Activated CD4-positive, alpha-beta memory T cell treated with anti-CD3 and anti-CD28 coated beads, Interleukin-2, amount 10 ng/mL, durations not matched to agents 7 days and 5 days (primary cell): ENCODE measurements at places on chromosomes 7 and 10. TPM values are rescaled to one million over a fixed set of nuclear protein-coding genes. Genes with fewer than 3 reads are reported as not detected.
A peak's percentile ranks its signal among the peaks of the same experiment; 100 is the strongest.

DNA sequence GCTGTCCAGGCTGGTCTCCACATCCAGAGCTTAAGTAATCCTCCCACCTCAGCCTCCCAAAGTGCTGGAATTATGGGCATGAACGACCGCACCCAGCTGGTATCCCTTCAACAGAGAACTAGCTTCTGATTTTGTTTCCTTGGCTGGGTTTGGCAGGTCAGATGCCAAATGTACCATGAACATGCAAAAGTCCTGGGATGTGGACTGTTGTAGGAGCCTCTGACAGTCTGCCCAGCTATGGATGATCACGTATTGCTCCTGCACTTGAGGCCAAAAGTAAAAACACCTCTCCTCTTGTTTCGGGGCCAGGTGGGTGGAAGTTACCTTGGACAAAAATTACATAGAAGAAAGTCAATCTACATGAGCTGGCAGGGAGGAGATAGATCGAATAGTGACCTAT, 699.5 kb downstream of the TYW1 start:
- H3K36me3 ChIP-seq, result no peaks in the 10 kb centered on the region
- no peaks in the 10 kb centered on the region for H3K4me1 ChIP-seq
- no peak overlapping the region for H3K27ac ChIP-seq
- no peaks in the 10 kb centered on the region for H3K27me3 ChIP-seq
- H3K4me3 ChIP-seq, result no peak overlapping the region

Gene ATP5MK
- total RNA-seq, result 315 TPM

DNA sequence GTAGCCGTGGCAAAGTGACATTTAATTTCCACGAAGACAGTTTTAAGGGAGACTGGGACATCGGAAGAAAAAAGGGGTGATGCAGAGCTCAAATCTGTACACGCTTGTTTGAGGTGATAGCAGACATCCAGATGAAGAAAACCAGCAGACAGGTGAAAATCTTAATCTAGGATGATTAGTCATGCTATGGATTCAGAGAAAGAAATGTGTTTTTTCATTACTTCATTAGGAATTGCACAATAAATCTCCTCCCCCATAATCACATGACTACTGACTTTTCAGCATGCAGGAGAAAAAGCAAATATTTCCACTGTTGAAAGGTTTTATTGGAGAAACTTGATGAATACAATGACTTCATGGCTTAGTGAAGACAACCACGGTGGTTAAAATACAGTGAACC, 2.5 kb downstream of the NUDT5 start:
- no peak for DNase-seq
- no peak overlapping the region for H3K4me3 ChIP-seq
- H3K27me3 ChIP-seq, result no peaks in the 10 kb centered on the region
- peaks cover 58% of the 10 kb centered on the region for H3K4me1 ChIP-seq

- no peak overlapping the region for H3K27ac ChIP-seq
- no peak for DNase-seq
- H3K4me1 ChIP-seq, result no peaks in the 10 kb centered on the region
- H3K36me3 ChIP-seq, result no peaks in the 10 kb centered on the region
- no peak overlapping the region for H3K4me3 ChIP-seq
- no peaks in the 10 kb centered on the region for H3K27me3 ChIP-seq
These were observed 5.5 kb downstream of the OPN4 start for GRCh38 chr10:86659721-86660453.

- H3K4me3 ChIP-seq, result no peak overlapping the region
- no peaks in the 10 kb centered on the region for H3K4me1 ChIP-seq
- H3K27me3 ChIP-seq, result peaks cover 17% of the 10 kb centered on the region
- H3K36me3 ChIP-seq, result no peaks in the 10 kb centered on the region
These were observed 10.8 kb upstream of the C10orf53 start for GRCh38 chr10:49668684-49669083.

GRCh38 chr10:11178606-11179515, 161.2 kb downstream of the CELF2 start:
- H3K27ac ChIP-seq, result no peak overlapping the region
- H3K36me3 ChIP-seq, result peaks cover 98% of the 10 kb centered on the region
- no peaks in the 10 kb centered on the region for H3K27me3 ChIP-seq
- H3K4me3 ChIP-seq, result no peak overlapping the region

- no peak for DNase-seq
- H3K36me3 ChIP-seq, result no peaks in the 10 kb centered on the region
- H3K4me3 ChIP-seq, result no peak overlapping the region
- no peaks in the 10 kb centered on the region for H3K4me1 ChIP-seq
- no peak overlapping the region for H3K27ac ChIP-seq
- no peaks in the 10 kb centered on the region for H3K27me3 ChIP-seq
These were observed 316.7 kb downstream of the LRRTM3 start for GRCh38 chr10:67242528-67242927.

DNA sequence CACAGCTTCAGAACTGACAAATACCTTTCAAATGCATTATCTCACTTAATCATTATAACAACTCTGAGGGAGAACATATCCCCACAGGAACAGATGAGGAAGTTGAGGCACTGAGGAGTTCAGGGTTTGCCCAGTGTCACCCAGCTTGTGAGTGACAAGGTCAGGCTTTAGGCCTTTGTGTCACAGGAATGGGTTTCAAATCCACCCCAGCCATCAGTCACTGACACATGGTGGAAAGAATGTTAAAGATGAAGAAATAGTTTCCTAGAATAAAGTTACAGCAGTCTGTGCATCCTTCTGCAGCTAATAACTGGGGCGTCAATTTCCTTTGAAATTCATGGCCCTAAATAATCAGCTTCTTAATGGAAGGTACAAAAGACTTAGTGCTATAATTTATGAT, 37.8 kb downstream of the SGCE start:
- no peak for DNase-seq
- peaks cover 5% of the 10 kb centered on the region for H3K27me3 ChIP-seq
- no peaks in the 10 kb centered on the region for H3K36me3 ChIP-seq
- peaks cover 10% of the 10 kb centered on the region for H3K4me1 ChIP-seq
- H3K27ac ChIP-seq, result no peak overlapping the region
- no peak overlapping the region for H3K4me3 ChIP-seq

Gene ANKRD30A
- total RNA-seq, result not detected

Gene PRKCQ
- 69.3 TPM for total RNA-seq

DNA sequence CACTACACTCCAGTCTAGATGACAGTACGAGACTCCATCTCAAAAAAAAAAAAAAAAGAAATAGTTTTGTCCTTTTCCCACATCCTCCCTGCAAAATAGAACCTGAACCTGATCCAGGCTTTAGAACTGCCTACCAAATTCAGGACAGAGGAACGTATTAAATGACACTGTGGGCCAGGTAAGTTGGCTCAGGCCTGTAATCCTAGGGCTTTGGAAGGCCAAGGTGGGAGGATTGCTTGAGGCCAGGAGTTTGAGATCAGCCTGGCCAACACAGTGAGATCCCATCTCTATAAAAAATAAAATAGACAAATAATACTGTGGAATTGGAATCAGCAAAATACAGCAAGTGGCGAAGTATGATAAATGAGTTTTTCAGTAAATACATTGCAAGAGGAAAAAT, 10.0 kb upstream of the BNIP3 start:
- peaks cover 7% of the 10 kb centered on the region for H3K27me3 ChIP-seq
- H3K4me3 ChIP-seq, result no peak overlapping the region
- no peak overlapping the region for H3K27ac ChIP-seq
- no peaks in the 10 kb centered on the region for H3K4me1 ChIP-seq
- no peak for DNase-seq

- H3K4me3 ChIP-seq, result no peak overlapping the region
- no peak for DNase-seq
- H3K36me3 ChIP-seq, result no peaks in the 10 kb centered on the region
- H3K27me3 ChIP-seq, result no peaks in the 10 kb centered on the region
These were observed 157.5 kb downstream of the PRKG1 start for GRCh38 chr10:51231754-51232153.

Gene CFAP43
- 0.18 TPM for total RNA-seq

Gene UROS
- total RNA-seq, result 38.3 TPM

GRCh38 chr7:129386506-129386905, 47.7 kb upstream of the STRIP2 start:
- peaks cover 41% of the 10 kb centered on the region for H3K4me1 ChIP-seq
- H3K36me3 ChIP-seq, result peaks cover 14% of the 10 kb centered on the region
- no peak for DNase-seq
- H3K4me3 ChIP-seq, result no peak overlapping the region
- no peak overlapping the region for H3K27ac ChIP-seq

- peaks cover 3% of the 10 kb centered on the region for H3K27me3 ChIP-seq
- no peak overlapping the region for H3K4me3 ChIP-seq
- DNase-seq, result peak; percentile 5
- H3K27ac ChIP-seq, result no peak overlapping the region
- peaks cover 6% of the 10 kb centered on the region for H3K4me1 ChIP-seq
These were observed 282.8 kb downstream of the RPS24 start for GRCh38 chr10:78316451-78316931.

Gene PHKG1
- total RNA-seq, result 1.5 TPM

DNA sequence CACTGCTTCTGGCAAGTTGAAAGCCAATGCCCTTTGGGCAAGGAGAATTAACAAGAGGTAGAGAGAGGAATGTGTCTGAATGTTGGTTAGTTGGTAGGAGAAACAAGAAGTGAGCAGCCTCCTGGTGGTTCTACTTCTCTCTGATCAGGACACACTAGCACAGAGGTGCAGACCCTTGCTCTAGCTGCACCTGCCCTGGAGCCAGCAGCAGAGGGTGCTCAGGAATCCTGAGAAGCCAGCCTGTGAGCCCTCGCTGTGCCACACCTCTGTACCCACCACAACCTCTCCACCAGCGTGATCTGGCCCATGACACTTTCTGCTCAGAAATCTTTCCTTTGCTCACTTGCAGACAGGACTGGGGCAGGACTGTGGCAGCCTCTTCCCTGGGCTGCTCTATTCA, 364.7 kb downstream of the RPS24 start:
- no peaks in the 10 kb centered on the region for H3K36me3 ChIP-seq
- no peak for DNase-seq
- no peak overlapping the region for H3K27ac ChIP-seq
- H3K27me3 ChIP-seq, result peaks cover 2% of the 10 kb centered on the region
- no peaks in the 10 kb centered on the region for H3K4me1 ChIP-seq
- H3K4me3 ChIP-seq, result no peak overlapping the region

- no peaks in the 10 kb centered on the region for H3K27me3 ChIP-seq
- no peak overlapping the region for H3K4me3 ChIP-seq
- peaks cover 5% of the 10 kb centered on the region for H3K4me1 ChIP-seq
- H3K36me3 ChIP-seq, result peaks cover 38% of the 10 kb centered on the region
These were observed 18.0 kb downstream of the STX1A start for GRCh38 chr7:73701357-73701995.

DNA sequence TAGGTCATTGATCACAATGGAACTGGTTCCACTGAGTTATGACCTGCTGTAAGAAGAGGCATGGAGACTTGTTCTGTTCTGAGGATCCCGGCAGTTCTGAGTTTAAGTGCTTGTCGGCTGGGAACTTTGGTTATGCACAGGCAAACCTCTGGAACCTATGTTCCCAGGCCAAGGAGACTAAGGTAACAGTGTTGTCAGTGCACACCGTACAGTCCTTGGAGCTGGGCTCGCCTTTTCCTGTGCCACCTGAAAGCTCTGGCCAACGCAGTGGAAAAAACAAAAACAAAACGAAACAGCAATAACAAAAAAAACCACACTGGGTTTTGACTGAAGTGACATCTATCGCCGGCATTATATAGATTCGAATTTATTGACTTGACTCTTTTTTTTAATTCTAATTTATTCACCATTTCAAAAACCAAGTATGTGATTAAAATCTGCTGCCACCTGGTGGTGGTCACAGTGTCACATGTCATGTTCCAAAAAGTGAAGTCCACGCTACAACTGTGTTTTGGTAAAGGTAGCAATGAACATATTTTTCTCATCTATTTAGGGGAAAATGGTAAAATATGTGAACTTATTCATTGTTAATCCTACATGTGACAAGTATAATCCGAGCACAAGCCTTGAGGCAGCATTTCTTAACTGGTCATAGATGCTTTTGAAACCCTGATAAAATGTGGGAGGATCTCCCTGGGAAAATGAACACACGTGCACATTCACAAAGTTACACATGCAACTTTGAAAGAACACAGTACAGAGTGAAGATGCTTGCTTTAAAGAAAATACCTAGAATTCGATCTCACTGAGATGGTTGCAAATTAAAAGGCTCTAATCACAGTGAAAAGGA, 113.8 kb upstream of the PPP2R2D start:
- H3K27ac ChIP-seq, result no peak overlapping the region
- H3K4me1 ChIP-seq, result no peaks in the 10 kb centered on the region
- DNase-seq, result peak; percentile 28
- no peaks in the 10 kb centered on the region for H3K36me3 ChIP-seq
- H3K27me3 ChIP-seq, result no peaks in the 10 kb centered on the region
- no peak overlapping the region for H3K4me3 ChIP-seq

- peaks cover 5% of the 10 kb centered on the region for H3K4me1 ChIP-seq
- H3K4me3 ChIP-seq, result no peak overlapping the region
- no peaks in the 10 kb centered on the region for H3K27me3 ChIP-seq
- no peak overlapping the region for H3K27ac ChIP-seq
These were observed 6.0 kb downstream of the MYL7 start for GRCh38 chr7:44134943-44135628.

Gene LHFPL3
- not detected for total RNA-seq

- no peaks in the 10 kb centered on the region for H3K36me3 ChIP-seq
- no peaks in the 10 kb centered on the region for H3K27me3 ChIP-seq
- DNase-seq, result no peak
- H3K4me1 ChIP-seq, result no peaks in the 10 kb centered on the region
- no peak overlapping the region for H3K27ac ChIP-seq
These were observed 1003.9 kb downstream of the SORCS3 start for GRCh38 chr10:105644978-105645377.

- H3K4me3 ChIP-seq, result no peak overlapping the region
- H3K36me3 ChIP-seq, result no peaks in the 10 kb centered on the region
- no peaks in the 10 kb centered on the region for H3K27me3 ChIP-seq
These were observed 561.7 kb downstream of the KCNMA1 start for GRCh38 chr10:77075926-77076325.

DNA sequence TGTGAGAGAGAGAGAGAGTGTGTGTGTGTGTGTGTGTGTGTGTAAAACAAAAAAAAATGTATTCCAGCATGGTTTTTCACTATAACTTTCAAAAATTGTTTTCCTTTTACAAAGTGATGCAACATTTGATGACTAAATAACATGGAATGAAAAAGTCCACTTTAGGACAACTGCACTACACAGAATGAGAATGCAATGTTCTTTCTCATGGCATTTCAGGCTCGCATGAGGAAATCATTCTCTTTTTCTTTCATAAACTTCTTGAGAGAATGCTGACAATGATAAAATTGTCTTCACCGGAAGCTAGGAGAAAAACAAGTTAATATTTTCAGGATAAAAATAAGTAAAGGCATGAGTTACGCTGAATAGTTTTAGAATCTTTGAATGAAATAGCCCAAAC, 53.7 kb downstream of the SLC16A12 start:
- no peaks in the 10 kb centered on the region for H3K36me3 ChIP-seq
- H3K27ac ChIP-seq, result no peak overlapping the region
- H3K4me3 ChIP-seq, result no peak overlapping the region
- DNase-seq, result no peak
- no peaks in the 10 kb centered on the region for H3K4me1 ChIP-seq

GRCh38 chr10:58517491-58518355, 5.1 kb downstream of the BICC1 start:
- H3K4me1 ChIP-seq, result peaks cover 16% of the 10 kb centered on the region
- no peak overlapping the region for H3K27ac ChIP-seq
- no peak overlapping the region for H3K4me3 ChIP-seq
- no peak for DNase-seq
- no peaks in the 10 kb centered on the region for H3K36me3 ChIP-seq

Gene COL28A1
- not detected for total RNA-seq
